ENCODE measurements at places on chromosomes 5 and 9. TPM values are rescaled to one million over a fixed set of nuclear protein-coding genes. Genes with fewer than 3 reads are reported as not detected.

CATSPER3 gene
- 0.21 TPM for total RNA-seq

RUFY1 gene
- 26.0 TPM for total RNA-seq

TLR4 gene
- total RNA-seq, result under 0.01 TPM

PCA3 gene
- total RNA-seq, result not detected

TSSK1B gene
- under 0.01 TPM for total RNA-seq

ITK gene
- not detected for total RNA-seq

PDZD2 gene
- total RNA-seq, result 11.5 TPM

RPP25L gene
- 18.0 TPM for total RNA-seq

TMEM215 gene
- not detected for total RNA-seq

SCGB3A1 gene
- not detected for total RNA-seq

GRK6 gene
- 38.6 TPM for total RNA-seq

BTNL3 gene
- not detected for total RNA-seq

GPR150 gene
- 0.21 TPM for total RNA-seq

SPAG8 gene
- not detected for total RNA-seq

Measured in nasal cavity respiratory epithelium epithelial cell of viscerocranial mucosa (primary cell).